ENCODE measurements at places on chromosomes 5 and 9. TPM values are rescaled to one million over a fixed set of nuclear protein-coding genes. Genes with fewer than 3 reads are reported as not detected.

PPP3R2 gene
- not detected for total RNA-seq

PCDHA7 gene
- 0.45 TPM for total RNA-seq

GIN1 gene
- 14.1 TPM for total RNA-seq

GRCh38 chr9:137087409-137087925, 682 bp downstream of the MAN1B1 start:
- DNase-seq, result no peak

DNA sequence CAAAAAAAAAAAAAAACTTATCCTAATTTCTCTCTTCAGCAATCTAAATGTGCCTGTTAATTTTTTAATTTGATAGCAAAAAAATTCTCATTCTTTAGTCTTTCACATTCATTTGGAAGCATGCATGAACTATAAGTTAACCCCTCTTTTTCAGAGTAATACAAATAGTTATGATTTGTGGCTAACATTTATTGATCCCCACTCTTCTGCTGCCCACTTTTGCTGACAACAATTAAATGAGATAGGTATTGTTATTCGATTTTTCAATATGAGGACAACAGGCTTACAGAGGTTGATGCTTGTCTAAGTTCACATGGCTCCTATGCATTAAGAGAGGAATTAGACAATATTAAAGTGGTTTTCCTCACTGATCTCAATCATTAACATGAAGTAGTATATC, 2.9 kb upstream of the NR3C1 start:
- no peak for DNase-seq

GRCh38 chr9:15741015-15741414, 188.2 kb downstream of the CCDC171 start:
- DNase-seq, result no peak

DNA sequence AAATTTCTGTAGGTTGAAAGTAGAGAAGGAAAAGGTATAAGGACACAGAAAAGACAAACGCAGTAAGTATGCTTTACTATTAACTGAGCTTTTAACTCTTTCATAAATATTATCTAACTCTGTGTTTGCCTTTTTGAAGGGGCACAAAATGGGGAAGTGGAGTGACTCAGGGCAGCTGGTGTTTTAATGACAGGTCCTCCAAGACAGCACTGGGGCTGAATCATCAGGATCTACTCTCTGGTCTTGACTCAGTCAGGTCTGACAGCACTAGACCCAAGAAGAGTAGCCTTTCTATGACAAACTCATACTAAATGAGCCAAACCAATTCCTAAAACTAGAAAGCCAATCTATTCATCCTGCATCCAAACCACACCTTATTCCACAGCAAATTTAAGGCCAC, 102.2 kb downstream of the APTX start:
- DNase-seq, result no peak

Data from sciatic nerve (tissue), 2 donors.